ENCODE measurements at places on chromosomes 5 and 9. TPM values are rescaled to one million over a fixed set of nuclear protein-coding genes. Genes with fewer than 3 reads are reported as not detected.

TAF11L13 gene
- total RNA-seq: not detected

FAM153A gene
- total RNA-seq: not detected

HTR1A gene
- not detected for total RNA-seq

IFNK gene
- total RNA-seq: not detected

GRXCR2 gene
- total RNA-seq: not detected
